Frontal cortex (tissue), 4 donors: ENCODE measurements at places on chromosomes 7 and 10. TPM values are rescaled to one million over a fixed set of nuclear protein-coding genes. Genes with fewer than 3 reads are reported as not detected.
A peak's percentile ranks its signal among the peaks of the same experiment; 100 is the strongest.

DNA sequence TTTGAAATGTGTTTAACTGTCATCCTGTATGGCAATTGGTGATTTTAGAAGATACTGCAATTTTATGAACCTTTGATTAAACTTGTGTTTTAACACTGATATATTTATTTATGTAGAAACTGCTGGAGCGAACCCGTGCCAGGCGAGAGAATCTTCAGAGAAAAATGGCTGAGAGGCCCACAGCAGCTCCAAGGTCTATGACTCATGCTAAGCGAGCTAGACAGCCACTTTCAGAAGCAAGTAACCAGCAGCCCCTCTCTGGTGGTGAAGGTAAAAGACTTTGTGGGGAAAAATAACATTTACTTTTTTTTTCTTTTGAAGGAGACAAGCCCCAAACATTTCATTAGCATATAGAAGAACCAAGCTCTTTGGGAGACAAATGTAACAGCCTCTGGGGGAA is 6.5 kb downstream of the ANLN start:
- DNase-seq = no peak

DNA sequence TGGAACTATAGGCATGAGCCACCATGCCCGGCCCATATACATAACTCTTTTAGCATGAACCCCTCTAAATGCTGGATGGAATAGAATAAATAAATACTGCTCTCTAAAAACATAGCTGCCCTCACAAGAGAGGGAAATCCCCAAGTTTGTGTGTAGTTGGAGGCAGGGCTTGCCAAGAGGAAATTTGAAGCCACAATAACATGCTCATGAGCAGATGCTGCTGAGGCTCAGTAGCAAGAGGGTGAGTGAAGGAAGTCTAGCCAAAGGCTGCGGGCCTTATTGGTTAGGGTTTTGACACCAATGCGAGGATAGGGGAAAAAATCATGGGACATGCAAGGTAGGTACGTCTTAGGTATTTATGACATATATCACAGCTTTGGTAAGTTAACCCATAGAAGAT is 17.3 kb downstream of the TPK1 start:
- no peak for DNase-seq

PODXL gene
- total RNA-seq = 9.4 TPM

- no peak for DNase-seq
Measured at GRCh38 chr10:98349508-98349922, 65.5 kb downstream of the PYROXD2 start.

DNA sequence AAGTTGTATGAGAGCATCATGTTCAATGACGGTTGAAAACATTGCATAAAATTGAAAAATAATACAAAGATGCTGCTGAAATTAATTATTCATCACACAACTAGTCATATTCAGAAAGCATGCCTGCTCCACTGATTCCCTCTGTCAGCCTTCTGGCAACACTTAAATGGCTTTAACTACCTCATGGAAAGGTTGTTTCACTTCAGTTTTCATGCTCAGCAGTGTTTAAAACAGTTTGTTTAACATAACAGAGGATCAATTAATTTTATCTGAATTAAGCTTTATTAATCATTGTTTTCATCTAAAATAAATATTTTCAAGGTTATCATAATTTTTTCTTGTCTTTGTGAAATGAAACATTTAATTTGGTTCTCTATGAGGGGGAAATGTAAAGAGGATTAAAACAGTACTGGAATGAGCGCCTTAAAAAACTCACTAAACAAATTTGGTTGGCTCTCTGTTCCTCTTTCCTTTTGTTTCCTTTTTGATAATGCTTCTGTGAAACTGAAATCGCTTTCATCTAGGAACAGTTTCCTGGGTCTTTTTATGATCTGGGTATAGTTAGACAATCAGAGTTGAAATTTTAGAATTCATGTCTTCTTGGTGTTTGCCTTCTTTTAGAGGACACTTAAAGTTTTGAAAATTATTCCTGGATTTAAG is 427.4 kb downstream of the SH2D4B start:
- no peak for DNase-seq

- DNase-seq = no peak
Measured at GRCh38 chr10:48678041-48678440, 6.6 kb upstream of the WDFY4 start.

DNA sequence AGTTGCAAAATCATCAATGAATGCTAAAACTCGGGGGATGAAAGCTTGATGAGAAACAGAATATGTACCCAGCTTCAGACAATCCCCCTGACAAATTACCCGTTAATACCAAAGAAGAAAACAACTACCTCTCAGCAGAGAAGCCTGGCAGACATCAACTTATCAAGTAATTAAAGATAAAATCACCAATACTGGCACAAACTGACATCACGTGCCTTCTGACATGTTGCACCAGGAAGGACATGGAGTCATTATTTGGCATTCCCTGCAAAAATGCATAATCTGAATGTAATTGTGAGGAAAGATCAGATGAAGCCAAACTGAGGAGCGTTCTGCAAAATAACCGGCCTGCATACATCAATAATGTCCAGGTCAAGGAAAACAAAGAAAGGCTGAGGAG is 7.7 kb downstream of the SLIT1 start:
- DNase-seq = no peak

- DNase-seq = no peak
Measured at GRCh38 chr7:132154695-132155471, 421.4 kb downstream of the PLXNA4 start.

WNT8B gene
- not detected for total RNA-seq

ANKRD1 gene
- total RNA-seq = not detected

TRIL gene
- total RNA-seq = 17.5 TPM

DNA sequence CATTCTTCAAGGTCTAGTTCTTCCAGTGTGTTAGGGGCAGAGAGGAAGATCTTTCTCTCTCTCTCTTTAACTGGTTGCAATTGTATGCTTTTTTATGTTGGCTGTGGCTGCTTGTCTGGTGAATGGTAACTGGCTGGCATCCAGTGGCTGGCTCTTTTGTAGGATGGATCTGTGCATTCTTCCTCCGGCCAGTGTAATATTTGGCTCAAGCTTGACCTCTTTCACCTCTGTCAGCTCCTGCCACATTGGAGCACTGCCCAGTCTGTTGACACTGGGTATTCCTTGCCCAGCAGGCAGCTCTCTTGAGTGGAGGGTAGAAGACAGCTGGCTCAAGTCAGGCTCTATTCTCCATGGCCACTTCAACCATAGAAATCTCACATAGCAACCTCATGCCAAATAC is 528.3 kb downstream of the PHTF2 start:
- no peak for DNase-seq

DNA sequence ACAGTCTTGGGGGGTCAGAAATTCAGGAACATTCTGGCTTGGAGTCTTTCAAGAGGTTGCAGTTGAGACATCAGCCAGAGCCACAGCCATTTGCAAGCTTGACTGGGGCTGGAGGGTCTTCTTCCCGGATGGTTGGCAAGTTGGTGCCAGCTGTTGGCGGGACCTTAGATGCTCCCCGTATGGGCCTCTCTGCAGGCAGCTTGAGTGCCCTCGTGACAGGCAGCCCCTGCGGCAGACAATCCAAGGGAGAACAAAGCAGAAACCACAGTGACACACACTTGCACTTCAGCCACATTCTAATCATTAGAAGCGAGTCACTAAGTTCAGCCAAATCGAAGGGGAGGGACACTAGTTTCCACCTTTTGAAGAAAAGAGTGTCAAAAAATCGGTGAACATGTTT is 59.4 kb upstream of the MXI1 start:
- no peak for DNase-seq

PGAM2 gene
- total RNA-seq = 4.5 TPM

DLX6 gene
- total RNA-seq = 4.1 TPM

DNA sequence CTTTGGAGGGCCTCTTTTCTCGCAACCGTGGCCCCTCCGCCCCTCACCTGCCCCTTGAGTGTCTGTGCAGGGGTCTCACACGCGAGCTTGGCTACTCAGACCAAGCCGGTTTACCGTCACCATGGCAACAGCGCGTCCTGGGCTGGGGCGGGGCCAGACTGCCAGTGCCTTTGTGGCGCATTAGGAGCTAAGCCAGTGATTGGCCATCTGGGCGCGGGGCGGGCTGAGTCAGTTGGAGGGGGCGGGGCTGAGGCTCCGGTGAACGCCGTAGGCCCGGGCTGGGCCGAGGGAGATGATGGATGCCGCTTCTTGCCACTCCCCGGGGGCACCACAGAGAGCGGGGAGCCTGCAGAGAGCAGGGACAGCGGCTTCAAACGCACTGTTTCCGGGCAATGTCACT is 48.7 kb upstream of the FXYD4 start:
- peak; percentile 86 for DNase-seq

DNA sequence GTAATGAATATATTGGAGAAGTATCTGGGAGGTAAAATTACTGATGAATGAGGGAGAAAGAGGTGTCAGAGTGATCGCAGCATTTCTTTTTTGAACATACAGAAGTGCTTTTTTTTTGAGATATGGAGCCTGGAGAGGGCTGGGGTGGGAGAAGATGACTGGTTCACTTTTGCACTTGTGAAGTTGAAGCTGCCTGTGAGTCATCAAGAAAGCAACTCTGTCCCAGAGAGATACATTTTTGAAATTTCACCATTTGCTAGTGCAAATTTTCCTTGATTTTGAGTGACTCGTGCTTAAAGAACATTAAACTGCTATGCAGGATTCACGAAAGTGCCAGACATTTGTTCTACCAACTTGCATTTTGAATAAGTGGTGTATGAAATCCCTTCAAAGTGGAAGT is 81.8 kb downstream of the ADRA2A start:
- no peak for DNase-seq

DNA sequence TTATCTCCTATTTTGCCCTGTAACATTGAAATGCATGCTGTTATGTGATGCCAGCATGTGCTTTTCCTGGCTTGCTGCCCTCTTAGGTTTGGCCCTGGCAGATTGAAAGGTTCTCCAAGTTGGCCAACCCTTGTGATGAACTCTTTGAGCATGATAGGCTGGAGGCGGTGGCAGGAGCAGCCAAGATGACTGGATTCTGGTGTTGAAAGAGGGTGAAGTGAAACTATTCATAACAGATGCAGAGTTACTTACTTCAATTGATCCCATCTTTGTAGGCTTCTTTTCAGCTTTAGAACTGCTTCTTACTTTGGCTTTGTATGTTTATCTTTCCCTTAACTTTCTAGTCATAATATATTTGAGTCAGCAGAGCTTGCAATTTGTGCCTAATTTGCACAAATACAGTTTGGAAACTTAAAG is 57.6 kb downstream of the BICC1 start:
- no peak for DNase-seq

DNA sequence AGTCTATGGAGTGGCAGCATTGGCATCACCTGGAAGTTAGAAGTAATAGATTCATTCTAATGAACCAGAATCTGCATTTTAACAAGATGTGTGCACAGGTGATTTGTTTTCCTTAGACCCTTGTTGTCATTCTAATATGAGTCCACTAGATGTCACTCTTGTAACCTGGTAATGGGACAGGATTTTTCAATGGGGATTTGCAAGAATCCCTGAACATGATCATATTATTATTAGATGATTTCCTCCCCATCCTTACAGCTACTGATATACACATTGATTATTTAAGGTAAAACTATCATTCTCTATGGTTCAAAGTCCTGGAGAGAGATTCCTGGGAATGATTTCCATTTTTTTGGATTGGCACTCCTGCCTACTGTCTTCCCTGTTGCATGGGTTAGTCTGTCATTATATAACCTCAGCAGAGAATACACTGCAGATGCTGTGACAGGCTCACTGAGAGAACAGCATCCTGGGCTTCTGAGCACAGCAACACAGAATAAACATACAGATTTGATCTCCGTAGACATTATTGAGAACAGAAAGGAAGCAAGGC is 194.9 kb downstream of the SUGCT start:
- DNase-seq = peak; percentile 24

SLC35B4 gene
- 24.5 TPM for total RNA-seq

DNA sequence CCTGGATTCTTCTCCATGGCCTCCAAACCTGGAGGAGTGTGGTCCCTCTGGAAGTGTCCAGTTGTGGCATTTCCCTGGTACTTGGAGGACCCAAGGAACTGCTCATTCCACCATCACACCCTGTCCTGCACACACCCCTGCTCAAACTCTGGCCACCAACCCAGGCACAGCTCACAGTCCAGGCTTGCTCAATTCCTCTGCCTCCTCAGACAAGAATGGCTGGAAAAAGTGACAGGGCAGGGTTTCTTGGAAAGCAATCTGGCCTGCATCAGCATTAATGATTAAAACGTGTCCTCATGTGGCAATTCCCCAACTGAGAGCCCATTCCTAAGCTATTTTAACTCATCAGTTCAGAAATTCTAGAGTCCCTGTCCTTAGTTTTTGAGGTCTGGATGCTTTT is 17.2 kb upstream of the TPST1 start:
- no peak for DNase-seq

GRCh38 chr10:662686-663465 is 26.6 kb downstream of the DIP2C start:
- DNase-seq = no peak

DNA sequence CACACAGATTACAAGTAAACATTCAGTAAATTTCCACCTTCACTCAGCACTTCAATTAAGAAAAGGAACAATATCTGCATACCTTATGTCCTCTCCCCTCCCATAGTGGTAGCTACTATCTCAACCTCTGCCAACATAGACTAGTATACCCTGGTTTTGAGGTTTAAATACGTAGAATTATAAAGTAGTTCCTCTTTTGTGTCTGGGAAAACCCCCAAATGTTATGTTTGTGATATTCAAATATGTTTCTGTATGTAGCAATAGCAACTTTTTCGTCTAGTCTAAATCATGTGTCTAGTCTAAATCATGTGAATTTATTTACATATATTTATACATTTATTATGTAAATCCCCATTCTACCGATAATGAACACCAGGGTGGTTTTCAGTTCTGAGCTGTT is 13.2 kb upstream of the CAMK2B start:
- no peak for DNase-seq
